ENCODE measurements at places on chromosomes 7 and 10. TPM values are rescaled to one million over a fixed set of nuclear protein-coding genes. Genes with fewer than 3 reads are reported as not detected.

HOXA7 gene
- 0.77 TPM for total RNA-seq

ENO4 gene
- total RNA-seq = 0.11 TPM

WIPF3 gene
- total RNA-seq = not detected

FAM241B gene
- total RNA-seq = 0.87 TPM

GIMAP2 gene
- 2.9 TPM for total RNA-seq

ACHE gene
- 0.25 TPM for total RNA-seq

ADIRF gene
- total RNA-seq = 73.0 TPM

ZNF853 gene
- total RNA-seq = 3.9 TPM

AKR1D1 gene
- not detected for total RNA-seq

A1CF gene
- not detected for total RNA-seq

GIMAP5 gene
- total RNA-seq = under 0.01 TPM

ZNF488 gene
- under 0.01 TPM for total RNA-seq

SEMA4G gene
- total RNA-seq = 1.00 TPM

CPVL gene
- 1.4 TPM for total RNA-seq

SLC37A3 gene
- total RNA-seq = 67.3 TPM

HOXA6 gene
- 1.7 TPM for total RNA-seq

NCF1 gene
- not detected for total RNA-seq

TIMM23 gene
- 72.5 TPM for total RNA-seq

FAM200A gene
- total RNA-seq = 6.9 TPM

LGI1 gene
- total RNA-seq = not detected

CCL24 gene
- not detected for total RNA-seq

ZC3HAV1 gene
- 25.3 TPM for total RNA-seq

PDE1C gene
- 0.12 TPM for total RNA-seq

SLC13A1 gene
- not detected for total RNA-seq

ATXN7L1 gene
- total RNA-seq = 8.2 TPM

CALHM1 gene
- total RNA-seq = not detected

CCDC146 gene
- total RNA-seq = 0.87 TPM

SEC31B gene
- total RNA-seq = 1.2 TPM

AUTS2 gene
- total RNA-seq = 5.1 TPM

OPN4 gene
- not detected for total RNA-seq

CLDN3 gene
- total RNA-seq = 0.12 TPM

MEST gene
- 5.5 TPM for total RNA-seq

TSPAN15 gene
- 1.2 TPM for total RNA-seq

SLIT1 gene
- total RNA-seq = 0.11 TPM

SLC26A5 gene
- not detected for total RNA-seq

PAX4 gene
- not detected for total RNA-seq

GJD4 gene
- total RNA-seq = not detected

NAT16 gene
- total RNA-seq = under 0.01 TPM

NRCAM gene
- total RNA-seq = 0.62 TPM
